NCI-H524 (cell line): ENCODE measurements at places on chromosomes 7 and 10.

- no peak for DNase-seq
Observed at GRCh38 chr10:119657725-119658124, 6.5 kb downstream of the BAG3 start.

GRCh38 chr7:103729026-103729425, 260.4 kb downstream of the RELN start:
- no peak for DNase-seq

DNA sequence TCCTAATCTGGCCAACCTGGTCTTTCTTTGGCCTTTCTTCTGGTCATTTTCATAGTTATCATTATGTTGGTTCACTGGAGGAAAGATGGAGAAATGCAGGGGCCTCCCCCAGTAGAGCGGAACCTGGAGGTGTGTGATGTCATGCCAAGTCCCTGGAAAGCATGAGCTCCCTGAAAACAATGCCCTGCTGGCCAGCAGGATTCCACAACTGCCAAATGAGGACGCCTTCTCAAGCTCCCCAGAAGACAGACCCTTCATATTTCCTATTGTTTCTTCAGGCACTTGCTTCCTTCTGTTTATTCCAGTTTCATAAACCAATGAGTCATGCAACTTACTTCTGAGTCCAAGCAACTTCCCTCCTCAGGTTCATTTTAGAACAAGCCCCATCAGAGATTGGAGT, 339.0 kb downstream of the GATA3 start:
- DNase-seq = no peak

DNA sequence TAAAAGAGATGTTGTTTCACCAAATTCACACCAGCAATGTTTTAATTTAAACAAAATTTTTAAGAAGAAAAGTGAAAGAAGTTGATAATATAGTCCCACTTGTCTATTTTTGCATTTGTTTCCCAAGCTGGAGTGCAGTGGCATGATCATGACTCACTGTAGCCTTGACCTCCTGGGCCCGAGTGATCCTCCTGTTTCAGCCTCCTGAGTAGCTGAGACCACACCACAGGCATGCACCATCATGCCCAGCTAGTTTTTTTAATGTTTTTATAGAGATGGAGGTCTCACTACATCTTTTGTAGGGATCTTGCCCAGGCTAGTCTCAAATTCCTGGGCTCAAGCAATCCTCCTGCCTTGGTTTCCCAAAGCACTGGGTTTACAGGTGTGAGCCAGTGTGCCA, 14.1 kb upstream of the NDUFA5 start:
- DNase-seq = no peak

DNA sequence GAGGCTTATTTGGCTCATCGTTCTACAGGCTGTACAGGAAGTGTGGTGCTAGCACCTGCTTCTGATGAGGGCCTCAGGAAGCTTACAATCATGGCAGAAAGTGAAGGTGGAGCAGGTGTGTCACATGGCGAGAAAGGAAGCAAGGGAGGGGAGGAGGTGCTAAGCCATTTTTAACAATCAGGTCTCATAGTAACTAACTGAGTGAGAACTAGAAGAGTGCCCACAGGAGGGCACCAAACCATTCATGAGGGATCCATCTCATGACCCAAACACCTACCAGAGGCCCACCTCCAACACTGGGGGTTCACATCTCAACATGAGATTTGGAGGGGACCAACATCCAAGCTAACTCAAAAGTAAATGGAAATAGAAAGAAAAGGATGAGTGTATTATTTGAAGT, 78.1 kb downstream of the CXCL12 start:
- DNase-seq = no peak

GRCh38 chr10:60367901-60368300, 21.8 kb downstream of the ANK3 start:
- no peak for DNase-seq

DNA sequence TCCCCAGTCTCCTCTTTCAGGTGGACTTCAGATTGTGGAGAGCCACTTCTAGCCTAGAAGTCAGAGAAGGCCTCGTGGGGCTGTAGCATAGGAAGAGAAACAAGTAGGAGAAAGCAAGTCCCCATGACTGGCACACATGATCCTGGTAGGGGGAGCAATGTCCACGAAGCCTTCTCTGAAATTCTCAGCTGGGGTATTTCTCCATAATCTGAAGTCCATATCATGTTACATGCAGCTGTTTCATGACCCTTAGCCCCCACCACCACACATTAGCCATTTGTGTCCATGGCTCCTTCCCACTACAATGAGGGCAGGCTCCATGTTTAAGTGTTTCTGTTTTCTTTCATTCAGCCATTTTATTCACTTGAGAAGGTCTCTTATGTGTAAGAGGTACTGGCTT, 43.2 kb downstream of the LAMB4 start:
- DNase-seq = peak; percentile 36

DNA sequence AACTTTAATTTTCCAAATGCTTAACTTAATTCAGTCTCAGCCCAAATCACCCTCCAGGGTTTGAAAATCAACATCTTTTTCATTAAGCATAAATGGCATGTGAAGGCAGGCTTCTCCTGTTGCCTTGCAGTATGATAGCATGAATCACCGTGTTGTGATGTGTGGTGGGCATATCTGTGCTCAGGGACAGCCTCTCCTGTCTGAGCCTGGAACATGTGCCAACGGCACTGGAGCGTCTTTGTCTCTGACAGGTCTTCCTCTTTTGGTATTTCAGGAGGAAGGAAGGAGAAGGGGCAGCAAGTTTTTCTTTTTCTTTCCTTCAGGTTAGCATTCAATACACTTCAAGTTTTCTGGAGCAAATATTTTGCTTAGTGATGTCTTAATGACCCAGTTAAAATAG, 57.6 kb downstream of the LRGUK start:
- DNase-seq = no peak

DNA sequence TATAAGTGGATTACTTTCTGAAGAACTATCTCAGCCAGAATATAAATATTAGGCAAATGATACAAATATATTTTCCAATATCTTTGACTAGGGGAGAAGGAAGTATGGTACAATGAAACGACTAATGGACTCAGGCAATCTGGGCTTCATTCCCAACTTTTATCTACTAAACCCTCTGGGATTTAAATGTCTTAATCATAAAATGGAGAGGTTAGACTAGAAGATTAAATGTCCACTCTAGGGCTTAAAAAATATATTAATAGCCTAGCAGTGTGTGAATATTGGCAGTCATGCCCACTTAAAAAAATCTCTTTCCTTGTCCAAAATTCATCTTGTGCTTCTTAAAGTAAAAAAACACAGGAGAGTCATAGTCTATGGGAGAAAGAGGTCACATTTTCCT, 98.3 kb downstream of the CTTNBP2 start:
- DNase-seq = peak; percentile 33

- DNase-seq = no peak
Observed at GRCh38 chr7:38674513-38674912, 43.3 kb upstream of the AMPH start.

DNA sequence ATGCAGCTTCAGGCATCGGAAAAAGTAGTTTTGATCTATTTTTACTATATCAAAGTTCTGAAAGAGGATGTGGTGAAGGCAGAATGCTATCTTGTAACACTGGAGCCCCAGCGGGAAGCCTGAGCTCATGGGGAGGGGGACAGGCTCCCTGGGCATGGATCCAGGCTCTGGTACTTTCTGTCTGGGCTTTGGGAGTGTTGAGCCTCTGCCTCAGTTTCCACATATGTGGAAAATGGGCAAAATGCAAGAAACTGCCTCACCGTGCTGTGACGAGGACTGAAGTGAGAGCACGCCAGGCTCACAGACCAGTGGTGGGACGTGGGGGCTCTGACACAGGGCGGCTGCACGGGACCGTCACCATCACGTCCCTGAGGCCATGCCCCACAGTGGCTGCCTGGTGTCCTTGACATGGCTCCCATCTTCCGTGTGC, 182.9 kb upstream of the SHH start:
- DNase-seq = no peak

DNA sequence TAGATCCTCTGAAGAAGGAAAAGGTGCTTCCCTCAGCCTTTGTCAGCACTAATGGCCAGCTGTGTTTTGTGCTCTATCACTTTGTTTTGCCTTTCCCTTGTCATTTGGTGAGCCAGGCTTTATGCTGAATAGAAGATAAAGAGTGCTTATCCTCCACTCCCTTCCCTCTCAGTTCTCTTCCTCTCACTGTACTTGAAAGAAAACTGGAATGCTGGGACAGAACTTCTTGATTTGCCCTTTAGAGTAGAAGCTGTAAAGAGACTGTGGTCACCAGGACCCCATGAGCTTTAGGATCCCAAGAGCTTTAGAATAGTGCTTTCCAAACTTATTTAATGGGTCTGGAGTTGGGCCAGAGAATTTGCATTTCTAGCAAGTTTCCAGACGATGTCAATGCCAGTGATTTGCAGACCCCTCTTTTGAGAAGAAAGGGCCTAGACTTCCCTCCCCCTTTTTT, 81.4 kb downstream of the LRRC4 start:
- DNase-seq = no peak

DNA sequence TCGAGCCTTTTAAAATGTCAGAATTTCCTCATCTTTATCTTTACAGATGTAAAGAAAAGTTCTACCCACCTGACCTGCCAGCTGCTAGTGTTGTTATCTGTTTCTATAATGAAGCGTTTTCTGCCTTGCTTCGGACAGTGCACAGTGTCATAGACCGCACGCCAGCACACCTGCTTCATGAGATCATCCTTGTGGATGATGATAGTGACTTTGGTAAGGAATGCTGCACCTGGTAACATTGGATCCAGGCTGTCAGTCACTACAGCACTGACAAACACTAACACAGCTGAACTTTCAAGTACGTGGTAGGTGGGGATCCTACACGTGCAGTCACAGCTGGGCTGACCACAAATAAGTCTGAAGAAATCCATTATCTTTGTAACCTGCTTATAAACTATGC, 77.6 kb downstream of the GALNT11 start:
- no peak for DNase-seq

DNA sequence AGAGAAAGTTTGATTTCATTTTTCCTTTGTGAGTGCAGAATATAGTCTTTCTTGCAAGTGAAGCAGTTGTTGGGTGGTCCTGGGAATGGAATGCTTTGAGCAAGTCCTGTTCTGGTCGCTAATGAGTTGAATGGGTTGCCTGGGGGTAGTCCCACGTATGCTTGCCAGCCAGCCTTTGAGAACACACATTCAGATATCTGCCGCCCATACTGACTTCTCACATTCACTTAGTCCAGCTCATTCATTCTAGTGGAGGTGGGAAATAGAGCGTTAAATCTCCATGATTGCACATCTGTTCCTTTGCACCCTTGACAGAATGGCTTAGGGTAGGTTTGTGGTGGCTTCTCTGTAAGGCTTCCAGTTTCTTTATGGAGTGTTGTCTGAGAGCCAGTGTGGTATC, 256.6 kb downstream of the SORCS3 start:
- no peak for DNase-seq

GRCh38 chr7:45661302-45661995, 87.3 kb downstream of the ADCY1 start:
- DNase-seq = no peak

DNA sequence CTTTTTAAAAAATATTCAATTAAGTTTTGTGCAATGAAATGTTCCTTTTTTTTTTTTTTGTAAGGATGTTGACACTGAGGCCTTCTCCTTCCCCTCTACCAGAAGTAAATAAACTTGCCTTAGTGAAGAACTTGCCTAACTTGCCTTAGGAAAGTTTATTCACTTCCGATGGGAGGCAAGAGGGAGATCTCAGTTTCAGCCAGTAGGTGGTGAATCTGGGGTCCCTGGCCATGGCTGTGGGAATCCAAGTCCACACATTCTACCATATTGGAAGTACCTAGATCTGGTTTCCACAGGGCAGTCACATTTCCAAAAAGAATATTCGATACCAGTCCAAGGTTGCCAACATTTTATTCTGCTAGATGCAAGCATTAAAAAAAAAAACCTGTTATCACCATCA, 270.9 kb downstream of the CCSER2 start:
- no peak for DNase-seq
